ENCODE measurements at places on chromosomes 1 and 21.
A peak's percentile ranks its signal among the peaks of the same experiment; 100 is the strongest.

- no peak for DNase-seq
Observed at GRCh38 chr1:88224906-88225305, 459.2 kb upstream of the PKN2 start.

DNA sequence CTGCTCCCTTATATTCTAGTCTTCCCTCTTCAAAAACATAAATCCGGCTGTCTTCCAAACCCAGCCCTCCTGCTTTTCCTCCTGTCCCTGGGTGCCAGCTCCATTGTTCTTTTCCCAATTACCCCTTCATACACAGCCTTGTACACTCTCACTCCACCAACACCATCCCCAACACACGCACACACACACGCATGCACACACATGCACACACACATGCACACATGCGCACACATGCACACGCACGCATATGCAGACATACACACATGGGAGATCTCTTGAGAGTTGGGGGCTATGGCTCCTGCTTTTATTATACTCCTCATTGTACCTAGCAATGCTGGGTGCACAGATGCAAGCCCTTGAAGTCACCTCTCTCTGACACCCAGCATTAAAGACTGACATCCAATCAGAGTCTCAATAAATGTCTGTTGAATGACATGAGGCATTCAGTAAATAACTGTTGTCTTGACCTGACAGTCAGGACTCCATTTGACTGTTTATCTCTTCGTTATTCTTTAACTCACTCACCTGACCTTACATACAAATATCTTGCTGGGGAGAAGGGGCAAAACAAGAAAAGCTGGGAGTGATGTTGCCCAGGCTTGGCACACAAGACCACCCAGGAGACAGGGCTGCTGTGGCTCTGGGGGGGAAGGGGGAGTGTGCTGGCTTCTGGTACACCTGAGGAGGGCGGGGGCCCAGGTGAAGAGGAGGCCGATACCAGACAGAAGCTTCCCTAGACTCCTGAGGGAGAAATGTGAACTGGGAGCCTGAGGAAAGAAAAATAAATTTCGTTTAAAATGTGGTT lies 16.0 kb downstream of the ABCA4 start:
- no peak for DNase-seq

DNA sequence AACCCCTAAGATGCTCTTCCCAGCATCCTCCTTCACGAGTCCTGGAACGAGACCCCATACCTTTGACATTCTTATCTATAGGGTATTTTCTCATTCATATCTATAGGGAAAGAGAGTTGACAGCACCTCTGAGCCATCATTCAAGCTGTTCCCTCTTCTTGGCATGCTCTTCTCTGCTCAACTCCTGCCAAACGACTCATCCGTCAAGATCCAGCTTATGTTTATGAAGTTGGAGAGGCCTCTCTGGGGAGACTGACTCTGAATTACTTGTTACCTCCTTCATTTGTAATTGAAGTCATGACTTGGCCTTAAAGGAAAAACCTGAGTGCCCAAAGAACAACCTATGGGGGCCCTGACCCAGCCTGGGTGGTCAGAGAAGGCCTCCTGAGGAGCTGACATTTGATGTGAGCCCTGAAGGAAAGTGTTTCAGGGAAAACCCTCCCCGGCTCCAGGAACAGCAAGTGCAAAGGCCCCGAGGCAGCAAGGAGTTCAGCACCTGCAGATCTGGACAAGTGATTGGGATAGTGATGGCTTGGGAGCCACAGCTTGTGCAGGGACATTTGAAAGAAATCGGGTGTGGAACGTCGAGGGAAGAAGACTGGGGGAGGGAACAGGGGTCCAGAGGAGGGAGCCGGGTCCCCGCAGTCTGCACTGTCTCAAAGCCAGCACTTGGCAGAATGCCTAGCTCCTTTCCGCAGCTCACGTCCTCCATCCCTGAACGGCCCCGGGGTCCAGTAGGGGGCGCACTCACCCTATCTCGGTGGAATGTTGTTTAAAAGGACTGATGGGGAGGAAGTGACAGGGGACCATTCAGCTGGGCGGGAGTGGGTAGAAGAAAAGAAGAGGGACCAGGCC lies 14.0 kb upstream of the CDA start:
- no peak for DNase-seq

DNA sequence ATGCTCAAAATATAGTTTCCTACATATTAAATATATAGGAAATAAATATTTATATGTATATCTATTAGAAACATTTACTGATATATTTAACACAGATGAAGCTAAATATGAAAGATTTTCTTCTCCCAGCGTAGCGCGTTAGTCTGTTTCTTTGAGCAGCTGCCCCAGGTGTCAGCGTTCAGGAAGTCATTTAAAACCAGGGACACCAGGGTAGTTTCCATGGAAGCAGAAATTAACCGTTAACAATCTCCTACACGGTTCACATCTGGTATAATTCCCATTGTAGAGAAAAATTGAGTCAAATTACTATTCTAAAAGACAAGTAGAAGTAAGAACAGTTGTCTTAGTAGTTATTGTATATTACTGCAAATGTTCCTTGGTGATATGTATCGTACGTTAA lies 1443.7 kb downstream of the MRPL39 start:
- DNase-seq: no peak

GRCh38 chr1:234597894-234598293 lies 12.1 kb downstream of the IRF2BP2 start:
- DNase-seq: no peak

DNA sequence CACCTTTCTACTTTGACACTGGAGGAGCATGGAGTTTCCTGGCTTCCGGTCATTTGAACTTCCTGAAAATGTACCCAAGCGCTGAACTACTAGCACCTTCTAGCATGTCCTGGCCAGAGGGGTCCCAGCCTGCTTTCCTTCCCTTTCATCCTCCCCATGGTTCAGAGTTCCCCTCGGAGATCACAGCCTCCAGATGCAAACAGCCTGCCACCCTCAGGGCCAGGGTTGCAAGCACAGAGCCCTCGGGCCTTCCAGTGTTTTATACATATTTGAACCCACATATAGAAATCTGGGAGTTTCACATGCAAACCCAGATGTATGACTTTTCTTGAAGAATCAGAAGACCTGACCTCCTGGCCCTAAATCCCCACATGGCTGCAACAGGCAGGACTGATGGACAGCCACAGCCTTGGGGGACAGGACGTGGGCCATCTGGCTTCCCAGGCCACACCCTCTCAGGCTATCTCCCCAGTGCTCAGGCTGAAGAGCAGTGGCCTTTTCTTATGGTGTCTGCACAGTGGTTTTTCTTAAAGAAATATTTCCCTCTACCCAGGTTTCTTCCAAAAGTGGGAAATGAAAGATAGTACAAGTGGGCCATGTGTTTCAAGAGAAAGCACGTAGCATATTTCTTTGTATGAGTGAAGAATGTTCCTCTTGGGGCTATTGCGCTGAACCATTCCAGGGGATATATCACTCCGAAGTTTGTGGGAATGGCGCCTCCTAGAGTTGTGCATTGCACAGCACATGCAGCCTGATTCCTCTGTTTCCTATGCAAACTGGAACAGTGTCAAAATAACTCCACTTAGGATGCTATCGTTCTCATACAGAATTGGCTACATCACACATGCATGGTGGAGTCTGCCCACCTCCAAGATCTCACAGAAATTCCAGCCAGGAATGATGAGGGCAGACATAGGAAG lies 232.0 kb upstream of the VAMP3 start:
- no peak for DNase-seq

DNA sequence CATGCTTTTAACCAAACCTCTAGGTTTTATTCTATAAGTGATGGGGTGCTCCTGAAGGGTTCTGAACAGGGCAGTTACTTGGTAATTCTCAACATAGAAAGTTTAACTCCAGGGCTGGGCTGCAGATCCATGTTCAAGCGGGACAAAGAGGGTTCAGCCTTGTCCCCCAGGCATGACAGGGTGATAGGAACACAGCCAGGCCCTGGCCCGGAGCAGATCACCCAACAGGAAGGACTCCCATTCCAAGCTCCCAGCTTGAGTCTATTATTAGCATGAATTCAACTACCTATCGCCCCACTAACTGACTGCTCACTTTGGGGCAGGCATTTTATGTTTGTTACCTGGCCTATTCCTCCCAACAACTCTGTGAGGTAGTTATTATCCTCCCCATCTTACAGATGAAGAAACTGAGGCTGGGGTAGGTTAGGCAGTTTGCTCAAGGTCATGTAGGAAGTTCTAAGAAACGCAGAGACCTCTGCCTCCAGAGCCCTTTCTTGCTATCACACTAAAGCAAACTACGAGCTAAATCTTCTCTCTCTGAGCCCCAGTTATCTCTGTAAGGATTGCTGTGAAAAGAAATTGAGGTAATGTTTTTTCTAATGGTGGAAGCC lies 14.5 kb downstream of the ASAP3 start:
- DNase-seq: no peak

- DNase-seq: no peak
Observed at GRCh38 chr1:176136891-176137290, 70.2 kb downstream of the COP1 start.

- DNase-seq: no peak
Observed at GRCh38 chr1:9233942-9234222, 692 bp upstream of the H6PD start.

DNA sequence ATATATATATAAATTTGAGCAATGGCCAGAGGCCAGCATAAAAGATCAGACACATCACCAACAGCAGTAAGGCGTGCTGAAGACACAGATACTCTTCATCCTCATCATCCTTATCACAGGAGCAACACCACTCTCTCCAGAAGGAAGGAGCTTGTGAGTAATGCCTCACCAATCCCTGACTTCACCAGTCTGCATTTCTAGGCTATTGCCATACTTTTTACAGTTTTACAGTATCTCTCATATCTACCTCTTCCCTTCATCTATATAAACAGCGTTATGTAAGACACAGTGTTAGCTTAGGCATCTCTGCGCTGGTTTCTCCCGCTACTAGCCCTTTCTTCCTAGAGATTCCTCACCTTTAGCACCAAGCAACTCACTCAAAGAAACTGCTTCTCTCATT lies 2.4 kb upstream of the ABL2 start:
- no peak for DNase-seq

GRCh38 chr1:57307392-57308170 lies 116.3 kb downstream of the DAB1 start:
- DNase-seq: peak; percentile 34

GRCh38 chr1:21764615-21765423 lies 18.1 kb downstream of the USP48 start:
- no peak for DNase-seq

GRCh38 chr1:160247053-160247452 lies 15.3 kb downstream of the DCAF8 start:
- no peak for DNase-seq

DNA sequence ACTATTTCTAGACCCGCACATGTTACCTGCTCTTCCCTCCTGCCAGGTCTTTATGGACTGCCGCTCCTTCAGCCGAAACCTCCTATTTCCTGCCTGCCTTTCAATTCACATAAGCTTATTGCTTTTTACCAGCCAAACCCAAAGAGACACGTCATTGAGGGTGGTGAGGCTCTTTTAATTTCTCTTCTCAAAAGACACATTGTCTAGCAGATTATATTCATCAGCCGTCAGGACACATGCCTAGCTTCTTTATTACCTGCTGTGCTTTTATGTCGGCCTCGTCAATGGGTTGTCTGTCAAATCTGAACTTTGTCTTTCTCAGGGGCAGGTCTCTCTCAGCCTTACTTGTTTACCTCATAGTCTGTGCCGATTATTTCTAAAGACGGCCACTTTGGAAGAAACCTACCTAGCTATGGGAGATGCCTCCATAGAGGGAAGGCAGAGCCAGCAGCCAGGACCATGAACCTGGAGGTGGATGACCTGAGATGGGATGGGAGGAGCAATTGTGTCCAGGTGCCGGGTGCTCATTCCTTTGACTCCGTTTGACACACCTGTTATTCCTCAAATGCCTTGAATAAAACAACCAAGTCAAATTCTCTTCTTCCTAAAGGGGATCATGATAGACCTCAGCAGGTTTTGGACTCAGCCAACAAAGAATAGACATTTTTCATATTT lies 42.0 kb downstream of the ZBTB18 start:
- no peak for DNase-seq

GRCh38 chr1:52636721-52637695 lies 4.0 kb downstream of the SHISAL2A start:
- DNase-seq: peak; percentile 48

GRCh38 chr1:157168015-157168414 lies 29.8 kb upstream of the ETV3 start:
- DNase-seq: no peak

DNA sequence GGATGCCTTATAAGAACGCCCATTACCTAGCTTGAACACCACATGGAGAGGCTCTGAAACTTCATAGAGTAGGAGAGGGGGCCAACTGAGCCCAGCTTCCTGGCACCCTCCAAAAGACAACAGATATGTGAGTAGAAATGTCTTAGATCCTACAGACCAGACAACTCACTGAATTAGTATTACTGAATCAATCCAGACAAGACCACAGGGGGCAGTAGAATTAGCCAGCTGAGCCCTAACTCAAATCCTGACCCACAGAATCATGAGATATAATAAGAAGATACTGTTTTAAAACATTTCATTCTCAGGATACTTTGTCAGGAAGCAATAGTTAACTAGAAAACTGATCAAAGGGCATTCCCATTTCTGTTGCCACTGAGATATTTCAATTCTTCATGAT lies 45.8 kb upstream of the C1orf21 start:
- no peak for DNase-seq

DNA sequence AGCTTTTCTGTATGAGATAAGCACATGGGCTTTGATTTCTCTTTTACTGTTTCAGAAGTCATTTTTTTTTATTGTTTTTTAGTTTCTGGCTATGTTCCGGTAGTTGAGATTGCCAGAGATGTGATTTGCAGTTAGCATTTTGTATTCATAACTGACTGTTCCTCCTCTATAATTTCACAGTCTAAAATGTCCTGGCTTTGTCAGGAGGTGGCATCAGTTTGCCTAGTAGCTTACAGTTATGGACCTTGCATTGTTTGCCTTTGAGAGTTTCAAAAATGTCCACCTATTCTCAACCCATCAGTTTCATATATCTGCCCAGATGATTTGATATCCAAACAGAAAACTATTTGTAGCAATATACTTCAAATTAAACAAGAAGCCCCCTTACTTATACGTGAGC lies 39.5 kb upstream of the ST6GALNAC3 start:
- DNase-seq: no peak

DNA sequence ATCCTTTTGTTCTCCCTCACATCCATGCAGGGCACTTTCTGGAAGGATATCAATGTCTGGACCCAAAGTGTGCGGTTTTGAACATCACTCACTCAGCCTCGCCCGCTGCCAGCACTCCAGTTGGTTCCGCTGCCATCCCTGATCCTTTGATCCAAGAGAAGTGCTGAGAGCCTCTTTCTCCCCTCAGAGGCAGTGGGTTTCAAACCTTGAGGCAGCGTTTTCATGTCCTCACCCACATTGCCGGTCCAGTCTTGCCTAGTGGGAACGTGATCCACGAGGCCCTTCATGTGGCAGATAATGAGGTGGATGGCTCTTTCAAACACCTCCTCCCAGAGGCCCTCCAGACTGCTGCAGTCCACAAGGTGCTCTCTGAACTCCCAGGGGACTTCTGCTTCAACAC lies 122.2 kb downstream of the ACTL8 start:
- no peak for DNase-seq

Data from stimulated activated CD4-positive, alpha-beta T cell treated with anti-CD3 and anti-CD28 coated beads, Interleukin-1b, Interleukin-23, amount 100 ng/mL, for 1 hour (primary cell).